Cardiac septum (tissue), 1 donor: ENCODE measurements at places on chromosomes 7 and 10.

- DNase-seq, result peak; percentile 65
Measured at GRCh38 chr7:155587486-155587885, 41.1 kb upstream of the CNPY1 start.

DNA sequence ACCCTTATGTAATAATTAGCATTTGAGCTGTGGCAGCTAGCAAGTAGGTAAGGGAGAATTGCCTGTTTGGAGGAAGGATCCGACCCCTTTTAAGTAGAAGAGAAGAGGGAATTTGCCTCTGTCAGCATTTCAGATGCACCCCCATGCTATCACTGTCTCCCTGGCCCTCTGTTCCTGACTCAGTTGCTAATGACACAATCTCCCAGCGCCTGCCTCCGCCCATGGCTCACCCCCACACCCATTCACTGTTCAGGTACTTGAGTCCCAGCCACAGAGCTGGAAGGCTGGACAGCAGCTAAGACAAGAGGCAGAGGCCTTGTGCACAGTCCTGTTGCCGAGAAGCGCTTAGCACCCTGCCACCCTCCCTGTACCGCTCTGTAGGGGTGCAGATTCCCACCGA is 512.3 kb upstream of the GALNT17 start:
- DNase-seq, result no peak

- DNase-seq, result peak; percentile 80
Measured at GRCh38 chr7:13989126-13989948, at the start of gene ETV1. ETV1 (minus strand) TSS chr7:13989666; CDS start chr7:13989052, 614 bp downstream.

DNA sequence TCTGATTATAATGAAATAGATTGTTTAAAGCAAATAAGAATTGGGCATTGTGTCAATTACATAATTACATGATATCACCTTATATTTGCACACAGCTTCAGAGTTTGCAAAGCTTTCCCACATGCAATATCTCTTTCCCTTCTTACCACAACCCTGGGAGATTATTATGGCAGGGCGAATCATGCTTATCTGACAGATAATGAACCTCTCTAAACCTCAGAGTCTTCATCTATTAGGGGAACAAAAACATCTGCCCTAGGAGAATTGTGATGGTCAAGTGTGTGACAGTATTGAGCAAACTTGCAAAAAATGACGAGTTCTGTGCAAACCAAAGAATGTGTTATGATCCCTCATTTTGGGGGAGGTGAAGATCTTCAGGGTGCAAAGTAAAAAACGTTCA is 90.0 kb downstream of the MYOF start:
- DNase-seq, result no peak

DNA sequence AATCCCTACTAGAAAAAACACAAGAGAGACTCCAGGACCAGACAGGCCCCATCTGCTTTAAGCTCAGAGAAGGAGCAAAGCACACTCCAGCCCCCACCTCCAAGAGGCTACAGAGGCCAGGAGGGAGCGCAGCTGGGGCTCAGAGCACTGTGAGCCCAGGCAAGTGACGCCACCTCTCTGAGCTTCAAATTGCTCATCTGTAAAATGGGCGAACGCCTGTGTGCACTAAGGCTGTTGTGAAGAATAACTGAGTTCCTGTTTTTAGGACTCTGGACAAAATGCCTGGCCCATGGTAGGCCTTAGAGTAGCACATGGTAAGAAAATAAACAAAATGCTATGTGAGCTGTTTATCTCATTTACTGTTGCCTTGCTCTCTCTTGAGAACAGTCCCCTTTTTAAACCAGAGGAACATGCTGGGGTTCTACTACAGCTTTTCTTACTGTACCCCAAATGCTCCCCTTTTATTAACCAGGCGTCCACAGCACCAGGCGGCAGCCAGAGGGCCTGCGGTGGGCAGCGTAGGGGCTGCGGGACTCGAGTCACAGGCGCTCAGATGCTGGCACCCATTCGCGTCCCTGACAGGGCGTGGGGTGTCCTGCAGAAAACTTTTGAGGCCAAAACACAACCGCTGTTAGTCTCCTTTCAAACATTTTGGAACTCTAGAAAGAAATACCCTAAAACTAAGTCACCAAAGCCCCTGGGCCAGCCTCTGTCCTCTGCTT is 103.8 kb downstream of the TAX1BP1 start:
- no peak for DNase-seq

- DNase-seq, result no peak
Measured at GRCh38 chr10:50421026-50421719, 169.9 kb upstream of the ASAH2 start.

DNA sequence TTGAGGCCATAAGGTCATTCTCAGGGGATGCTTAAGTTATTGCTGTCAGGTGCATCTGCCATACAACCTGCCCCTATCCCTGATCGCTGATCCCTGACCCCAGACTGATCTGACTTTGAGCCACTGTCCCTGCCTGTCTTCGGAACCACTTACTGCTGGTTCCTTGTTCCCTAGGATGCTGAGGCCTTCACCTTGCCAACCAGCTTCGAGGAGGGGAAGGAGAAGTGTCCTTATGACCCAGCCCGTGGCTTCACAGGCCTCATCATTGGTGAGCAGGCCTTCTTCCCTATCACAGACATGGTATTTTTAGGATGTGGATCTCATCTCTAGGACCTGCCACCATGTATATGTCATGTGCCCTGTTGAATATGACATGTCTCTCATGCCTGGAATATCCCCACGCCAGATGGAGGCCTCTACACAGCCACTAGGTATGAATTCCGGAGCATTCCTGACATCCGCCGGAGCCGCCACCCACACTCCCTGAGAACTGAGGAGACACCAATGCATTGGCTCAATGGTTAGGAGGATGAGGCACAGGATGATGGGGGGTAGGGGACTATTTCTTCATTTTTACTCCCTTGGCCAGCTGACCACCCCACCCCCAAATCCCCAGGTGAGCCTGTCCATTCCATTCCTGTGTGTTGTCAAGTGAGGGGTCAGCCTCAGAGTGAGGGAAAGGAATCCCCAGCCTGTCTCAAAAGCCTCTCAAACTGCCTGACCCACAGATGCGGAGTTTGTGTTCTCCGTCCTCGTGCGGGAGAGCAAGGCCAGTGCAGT is 9.0 kb downstream of the MRPL43 start:
- no peak for DNase-seq

- DNase-seq, result no peak
Measured at GRCh38 chr10:72814099-72814790, 79.3 kb upstream of the OIT3 start.

GRCh38 chr10:48940958-48941357 is 1.3 kb upstream of the LRRC18 start:
- no peak for DNase-seq

DNA sequence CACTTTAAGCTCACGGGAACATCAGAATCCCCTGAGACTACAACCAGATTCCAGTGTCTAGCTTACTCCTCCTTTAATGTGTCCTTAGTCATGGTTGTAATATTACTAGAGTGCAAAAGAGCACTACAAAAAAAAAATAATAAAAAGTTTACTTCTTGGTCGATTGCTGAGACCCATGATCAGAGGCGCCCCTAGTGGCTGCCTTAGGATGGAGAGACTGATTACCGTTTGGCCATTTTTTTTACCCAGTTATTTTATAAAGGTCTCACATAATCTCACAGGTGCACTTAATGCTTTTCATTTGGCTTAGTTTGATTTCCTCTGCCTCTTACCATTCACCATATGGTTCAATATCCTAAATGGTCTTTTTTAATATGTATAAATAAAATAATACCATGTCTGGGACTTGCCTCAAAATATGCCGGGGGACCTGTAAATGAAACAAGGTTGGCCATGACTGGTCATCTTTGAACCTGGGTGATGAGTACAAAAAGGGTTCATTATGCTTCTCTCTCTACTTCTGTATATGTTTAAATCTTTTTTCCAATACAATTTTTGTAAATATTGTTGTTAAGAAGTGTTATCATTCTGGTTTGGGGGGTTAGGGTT is 331.5 kb upstream of the NFE2L3 start:
- DNase-seq, result no peak

GRCh38 chr10:89344156-89344555 is 16.4 kb downstream of the IFIT3 start:
- DNase-seq, result no peak

GRCh38 chr7:51455948-51456347 is 139.3 kb upstream of the COBL start:
- DNase-seq, result no peak
